Retina (tissue), 1 donor: ENCODE measurements at places on chromosomes 13 and 19.

DNA sequence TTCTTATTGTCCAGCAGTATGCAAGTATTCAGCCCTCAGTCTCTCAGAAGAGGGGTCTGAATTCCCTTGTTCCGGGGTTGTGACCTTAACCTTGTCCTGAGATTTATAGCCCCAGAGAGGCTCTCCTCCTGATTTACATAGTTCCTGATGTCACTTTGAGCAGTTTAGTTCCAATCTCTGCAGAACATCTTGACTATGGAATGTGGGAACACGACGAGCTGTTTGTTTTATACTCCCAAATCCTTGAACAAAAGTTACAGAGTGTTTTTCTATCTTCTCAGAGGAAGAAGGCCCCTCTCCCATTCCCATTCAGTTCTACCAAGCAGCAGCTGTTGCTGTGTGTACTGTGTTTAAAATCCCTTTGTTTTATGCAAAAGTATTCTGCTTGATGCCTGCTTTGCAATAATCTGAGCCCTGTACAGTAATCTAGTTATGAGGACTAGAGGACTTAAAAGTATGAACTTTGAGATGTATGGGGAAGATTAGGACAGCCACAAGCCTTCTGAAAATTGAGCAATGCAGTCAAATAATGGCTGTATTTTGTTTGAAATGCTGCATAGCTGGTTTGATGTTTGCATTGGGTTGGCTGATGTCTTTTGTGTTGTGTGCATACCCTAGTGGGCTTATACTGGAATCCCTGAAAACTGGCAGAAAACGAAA is 74.7 kb downstream of the KL start:
- no peak for DNase-seq

DNA sequence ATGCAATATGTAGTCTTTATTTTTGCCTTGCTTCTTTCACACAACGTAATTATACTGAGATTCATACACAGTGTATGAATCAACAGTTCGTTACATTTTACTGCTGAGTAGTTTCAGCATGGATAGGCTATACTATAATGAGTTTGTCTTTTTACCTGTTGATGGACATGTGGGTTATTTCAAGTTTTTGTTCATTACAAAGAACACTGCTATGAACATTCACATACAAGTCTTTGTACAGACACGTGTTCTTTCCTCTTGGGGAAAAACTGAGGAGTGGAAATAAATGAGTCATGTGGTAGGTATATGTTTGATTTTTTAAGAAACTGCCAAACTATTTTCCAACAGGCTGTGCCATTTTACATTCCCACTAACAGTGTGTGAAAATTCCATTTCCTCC is 35.1 kb downstream of the ENOX1 start:
- no peak for DNase-seq

- DNase-seq: no peak
Measured at GRCh38 chr13:43205416-43205815, 182.0 kb downstream of the DNAJC15 start.

DNA sequence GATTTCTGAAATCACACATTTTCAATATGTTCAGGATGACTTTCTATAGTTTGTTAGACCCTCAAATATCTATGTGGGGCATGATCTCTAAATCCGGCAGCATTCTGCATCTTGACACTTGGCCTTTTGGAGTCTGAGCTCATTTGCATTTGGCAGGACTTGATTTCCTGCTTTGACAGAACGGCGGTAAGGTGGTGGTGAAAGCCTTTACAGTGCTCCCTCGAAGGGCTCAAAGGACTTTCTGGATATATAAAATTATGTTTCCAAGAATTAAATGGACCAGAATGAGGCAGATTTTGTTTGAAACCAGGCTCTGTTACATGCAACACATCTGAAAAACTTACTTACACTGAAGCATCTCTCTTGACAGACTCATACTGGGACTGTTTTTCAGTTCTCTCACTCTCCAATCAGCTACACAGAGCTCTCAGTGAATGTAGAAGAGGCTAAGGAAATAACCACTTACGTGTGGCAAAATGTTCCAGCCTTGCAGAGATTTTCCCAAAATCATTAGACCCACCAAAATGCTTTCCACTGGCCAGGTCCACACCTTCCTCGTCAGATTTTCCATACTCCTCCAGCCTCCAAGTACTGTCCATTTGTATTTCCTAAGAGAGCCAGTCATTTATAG is 207.2 kb downstream of the SPRY2 start:
- DNase-seq: peak; percentile 29

- DNase-seq: no peak
Measured at GRCh38 chr13:60369242-60369641, 27.8 kb upstream of the TDRD3 start.

DNA sequence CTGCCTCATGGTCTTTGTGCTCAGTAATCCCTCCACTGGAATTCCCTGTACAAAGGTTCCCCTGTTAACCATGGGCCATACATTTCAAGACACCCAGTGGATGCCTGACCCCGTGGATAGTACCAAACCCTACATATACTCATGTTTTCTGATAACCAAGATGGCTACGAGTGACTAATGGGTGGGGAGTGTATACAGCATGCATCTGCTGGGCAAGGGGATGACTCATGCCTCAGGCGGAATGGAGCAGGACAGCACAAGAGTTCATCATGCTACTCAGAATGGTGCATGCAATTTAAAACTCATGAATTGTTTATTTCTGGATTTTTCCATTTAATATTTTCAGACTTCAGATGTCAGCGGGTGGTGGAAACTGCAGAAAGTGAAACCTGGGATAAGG is 13.3 kb upstream of the FGF9 start:
- no peak for DNase-seq

DNA sequence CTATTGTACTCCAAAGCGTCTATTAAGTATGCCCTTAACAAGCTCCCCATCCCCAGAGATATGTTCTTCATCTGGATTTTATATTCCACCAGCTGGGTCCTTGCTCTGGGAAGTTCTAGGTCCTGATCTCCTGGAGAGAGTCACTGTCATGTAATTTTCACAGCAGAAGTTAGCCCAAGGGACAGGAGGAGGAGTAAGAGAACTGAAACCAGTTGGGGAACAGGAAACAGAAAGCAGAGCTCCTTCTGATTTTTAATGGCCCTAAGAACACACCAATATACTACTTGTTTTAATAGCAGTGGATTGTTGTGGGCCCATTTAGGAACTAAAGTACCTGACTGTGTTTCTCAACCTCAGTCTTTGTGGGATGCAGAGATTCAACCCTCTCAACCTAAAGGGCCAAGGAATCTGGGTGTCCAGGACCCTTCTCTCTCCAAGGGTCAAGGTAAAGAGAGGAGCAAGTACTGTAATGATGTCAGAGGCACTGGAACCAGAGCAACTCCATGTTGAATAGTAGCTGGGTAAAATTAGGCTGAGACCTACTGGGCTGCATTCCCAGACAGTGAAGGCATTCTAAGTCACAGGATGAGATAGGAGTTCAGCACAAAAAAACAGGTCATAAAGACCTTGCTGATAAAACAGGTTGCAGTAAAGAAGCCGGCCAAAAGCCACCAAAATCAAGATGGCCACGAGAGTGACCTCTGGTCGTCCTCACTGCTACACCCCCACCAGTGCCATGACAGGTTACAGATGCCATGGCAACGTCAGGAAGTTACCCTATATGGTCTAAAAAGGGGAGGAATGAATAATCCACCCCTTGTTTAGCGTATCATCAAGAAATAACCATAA is 8.1 kb upstream of the FPR3 start:
- no peak for DNase-seq

DNA sequence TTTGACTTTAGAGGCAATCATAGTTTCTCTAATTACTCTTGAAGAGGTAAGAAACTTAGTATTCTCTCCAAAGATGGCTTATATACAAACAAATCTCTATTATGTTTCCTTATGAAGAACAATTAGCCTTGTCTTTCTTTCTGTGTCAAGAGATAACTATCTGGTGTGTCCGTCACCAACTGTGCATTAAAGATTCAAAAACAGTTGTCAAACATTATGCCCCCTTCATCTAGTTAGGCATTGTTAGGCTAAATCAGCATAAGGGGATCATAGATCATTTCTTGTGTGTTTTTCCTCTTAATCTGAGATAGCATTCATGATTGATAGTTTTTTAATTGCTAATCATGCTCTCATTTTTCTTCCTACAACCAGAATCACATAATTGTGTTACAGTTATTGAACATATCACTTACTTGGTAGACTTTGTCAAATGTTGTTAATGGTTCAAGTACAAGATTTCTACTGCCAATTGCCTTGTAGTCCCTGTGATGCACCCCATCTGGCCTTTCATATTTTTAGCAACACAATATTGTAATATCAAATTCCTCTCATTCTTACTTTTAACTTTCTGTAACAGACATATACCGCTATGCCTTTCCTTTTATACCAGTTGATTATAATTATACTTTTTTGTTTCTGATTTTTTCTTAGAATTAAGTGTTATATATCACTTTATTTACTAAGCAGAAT is 612.7 kb downstream of the SLITRK6 start:
- DNase-seq: no peak

DNA sequence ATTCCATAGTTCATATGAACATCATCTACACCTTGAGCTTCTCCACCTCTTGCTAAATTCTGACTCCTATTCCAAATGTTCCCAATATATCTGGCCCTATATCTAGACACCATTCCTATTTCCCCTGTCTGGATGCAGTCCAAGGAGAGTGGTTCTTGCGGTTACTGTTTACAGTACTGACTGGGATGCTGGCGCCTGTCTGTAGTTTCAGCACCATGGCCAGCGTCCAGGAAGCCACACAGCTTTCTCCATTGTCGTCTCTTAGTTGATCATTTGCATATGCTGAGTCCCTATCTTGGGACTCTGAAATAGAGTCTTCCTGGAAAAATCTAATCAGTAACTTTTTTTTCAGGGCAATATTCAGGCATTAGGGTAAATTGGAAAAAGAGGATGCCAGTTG is 14.9 kb downstream of the LAIR2 start:
- DNase-seq: peak; percentile 28

GRCh38 chr13:94173312-94173854 is 306.1 kb downstream of the DCT start:
- DNase-seq: no peak

DNA sequence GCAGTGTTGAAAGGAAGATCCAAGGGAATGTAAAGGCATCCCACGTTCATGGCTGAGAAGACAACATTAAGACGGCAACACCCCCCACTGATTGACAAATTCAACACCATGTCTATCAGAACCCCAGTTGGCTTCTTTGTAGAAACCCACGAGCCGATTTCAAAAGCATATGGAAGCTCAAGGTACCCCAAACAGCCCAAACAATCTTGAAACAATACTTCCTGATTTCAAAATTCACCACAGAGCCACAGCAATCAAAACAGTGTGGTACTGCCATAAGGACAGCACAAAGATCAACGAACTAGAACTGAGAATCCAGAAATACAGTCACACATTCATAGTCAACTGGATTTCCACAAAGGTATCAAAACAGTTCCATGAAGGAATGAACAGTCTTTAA is 6.2 kb downstream of the MIER2 start:
- DNase-seq: no peak

DNA sequence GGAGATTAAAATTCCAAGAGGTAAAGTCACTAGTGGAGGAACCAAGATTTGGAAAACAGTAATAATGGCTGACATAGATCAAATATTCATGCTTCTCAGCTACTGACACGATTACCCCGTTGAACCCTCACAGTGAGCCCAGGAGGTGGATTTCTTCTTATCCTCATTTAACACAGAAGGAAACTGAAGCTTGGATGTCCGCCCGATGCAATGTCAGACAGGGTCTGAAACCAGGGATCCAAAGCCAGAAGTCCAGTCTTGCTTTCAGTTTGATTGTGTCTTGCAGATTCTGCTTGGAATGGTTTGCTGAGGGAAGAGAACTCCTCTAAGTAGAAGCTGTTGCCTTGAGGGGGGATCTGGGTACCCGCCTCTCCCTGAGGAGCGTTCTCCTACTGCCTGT is 404.7 kb downstream of the KCNRG start:
- DNase-seq: no peak

- no peak for DNase-seq
Measured at GRCh38 chr19:18529782-18530181, 7.9 kb upstream of the ELL start.

DNA sequence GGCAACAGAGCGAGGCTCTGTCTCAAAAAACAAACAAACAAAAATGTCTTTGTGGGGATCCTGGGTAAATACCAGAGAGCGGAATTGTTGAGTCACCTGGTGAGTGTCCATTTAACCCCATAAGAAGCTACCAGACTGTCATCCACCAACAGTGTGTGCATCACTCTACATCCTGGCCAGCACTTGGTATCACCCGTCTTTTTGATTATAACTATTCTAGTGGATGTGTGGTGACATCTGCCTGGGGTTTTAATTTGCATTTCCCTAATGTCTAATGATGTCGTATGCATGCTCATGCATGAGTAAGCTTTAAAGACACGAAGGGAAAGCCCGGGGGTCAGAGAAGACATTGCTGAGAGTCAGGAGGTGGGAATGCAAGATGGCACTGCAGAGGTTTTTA is 126.7 kb upstream of the MRI1 start:
- DNase-seq: no peak

DNA sequence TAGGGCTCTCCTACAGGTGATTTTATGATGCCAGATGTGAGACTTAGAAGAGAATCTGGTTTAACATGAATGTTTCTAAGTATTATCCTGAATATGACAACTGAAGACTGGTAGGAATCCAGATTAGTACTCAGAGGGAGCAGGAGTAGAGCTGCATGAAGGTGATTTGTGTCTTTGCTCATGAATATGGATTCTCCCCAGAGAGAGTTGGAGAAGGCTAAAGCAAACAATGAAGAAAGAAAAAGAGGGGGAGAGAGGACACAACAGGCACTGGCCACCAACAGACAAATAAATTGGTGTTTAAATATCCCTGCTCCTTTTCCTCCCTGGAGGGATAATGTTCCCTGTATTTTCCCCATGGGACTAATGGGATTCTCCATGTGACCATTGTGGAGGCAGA is 427.0 kb upstream of the KLF12 start:
- no peak for DNase-seq
